ENCODE measurements at places on chromosomes 13 and 19.

- no peak for DNase-seq
These were observed 2.4 kb downstream of the CD320 start for GRCh38 chr19:8305798-8306197.

DNA sequence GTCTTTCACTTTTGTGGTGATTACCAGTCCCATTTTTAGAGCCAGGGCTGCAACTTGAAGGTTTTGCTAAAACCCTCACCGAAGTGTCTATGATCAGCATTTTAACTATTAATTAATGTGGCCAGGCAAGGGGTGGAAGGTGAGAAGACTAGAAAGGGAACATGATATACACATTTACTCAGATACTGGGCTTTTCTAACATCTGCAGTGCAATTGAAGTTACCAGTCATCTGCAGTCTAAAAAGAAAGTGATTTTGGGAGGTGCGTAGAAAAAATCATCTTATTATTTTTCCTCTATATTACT lies 481 bp downstream of the ALOX5AP start:
- no peak for DNase-seq

DNA sequence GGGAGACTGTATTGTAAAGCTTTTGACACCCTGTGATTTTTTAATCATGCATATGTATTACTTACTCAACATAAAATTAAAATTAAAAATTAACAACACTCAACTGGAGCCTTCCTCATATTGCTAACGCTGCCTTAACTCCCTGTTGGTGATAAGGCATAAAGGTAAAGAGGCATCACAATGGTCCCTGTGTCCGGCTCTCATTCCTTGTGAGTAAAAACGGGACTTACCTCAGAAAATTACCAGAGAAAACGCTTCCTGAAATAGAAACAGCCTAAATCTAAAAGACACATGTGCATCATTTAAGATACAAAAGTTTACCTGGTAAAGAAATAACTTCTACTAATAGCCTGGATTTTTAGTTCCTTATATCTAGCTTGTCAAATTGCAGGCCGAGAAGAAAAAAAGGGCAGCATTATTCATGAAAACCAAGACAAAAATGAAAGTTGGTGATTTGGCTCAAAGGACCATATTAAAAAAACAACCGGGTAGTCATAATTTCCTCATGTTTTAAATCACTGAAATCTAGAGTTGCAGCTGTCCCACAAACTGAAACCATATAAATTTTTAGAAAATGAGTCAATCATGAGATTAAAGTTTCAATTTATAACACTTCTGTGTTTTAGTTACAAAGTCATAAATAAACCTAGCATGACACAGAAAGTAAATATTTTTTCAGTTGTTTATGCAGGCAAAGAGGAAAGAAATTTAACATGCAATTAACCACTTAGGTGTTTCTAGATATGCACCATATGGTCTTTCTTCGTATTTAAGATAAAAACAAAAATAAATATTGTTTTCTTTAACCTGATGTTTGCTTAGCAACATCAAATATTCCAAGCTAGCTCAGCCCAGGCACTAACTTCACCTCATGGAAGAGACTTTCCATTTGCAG lies 94.7 kb downstream of the MIPEP start:
- no peak for DNase-seq

GRCh38 chr19:34254046-34254697 lies at the start of gene GARRE1:
GARRE1 (plus strand) TSS chr19:34254554; CDS start chr19:34300474, 45,920 bp downstream.
- peak; percentile 85 for DNase-seq

GRCh38 chr19:56347163-56347778 lies 32.6 kb upstream of the ZSCAN5A start:
- no peak for DNase-seq

- DNase-seq: no peak
These were observed 22.5 kb downstream of the GATAD2A start for GRCh38 chr19:19427944-19428343.

DNA sequence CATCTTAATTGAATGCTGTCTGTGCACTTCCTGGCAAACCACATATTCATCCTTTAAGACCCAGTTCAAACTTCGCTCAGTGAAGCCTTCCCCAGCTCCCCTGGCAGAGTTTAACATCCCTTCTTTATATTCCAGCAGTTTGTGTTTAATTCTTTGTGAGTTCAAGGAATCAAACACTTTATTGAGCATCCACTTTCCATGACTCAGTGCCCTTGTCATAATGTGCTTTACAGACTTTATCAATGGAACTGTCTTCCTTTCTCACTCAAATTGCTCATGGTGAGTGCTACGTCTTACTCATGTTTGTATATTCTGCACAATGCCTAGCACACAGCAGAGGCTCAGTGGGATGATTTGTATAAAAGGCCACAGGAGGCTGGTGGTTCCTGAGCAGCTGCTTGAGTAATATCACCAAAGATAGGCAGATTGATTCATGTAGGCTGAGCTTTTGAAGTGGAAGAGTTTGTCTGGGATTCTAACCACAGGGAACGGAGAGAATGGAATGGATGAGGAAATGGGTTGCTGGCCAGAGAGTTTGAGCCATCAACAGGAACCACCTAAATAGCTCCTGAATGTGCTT lies 44.2 kb downstream of the SERTM1 start:
- no peak for DNase-seq

Data from CD4-positive, alpha-beta T cell treated with Interleukin-15 for 1 hour (primary cell).